ENCODE measurements at places on chromosomes 4 and X.

GRCh38 chr4:54842226-54842625 lies 184.5 kb downstream of the KIT start:
- no peak for DNase-seq

GRCh38 chr4:43607827-43608461 lies 715.4 kb downstream of the GRXCR1 start:
- no peak for DNase-seq

GRCh38 chrX:41086627-41086932 lies 1.3 kb downstream of the USP9X start:
- no peak for DNase-seq

DNA sequence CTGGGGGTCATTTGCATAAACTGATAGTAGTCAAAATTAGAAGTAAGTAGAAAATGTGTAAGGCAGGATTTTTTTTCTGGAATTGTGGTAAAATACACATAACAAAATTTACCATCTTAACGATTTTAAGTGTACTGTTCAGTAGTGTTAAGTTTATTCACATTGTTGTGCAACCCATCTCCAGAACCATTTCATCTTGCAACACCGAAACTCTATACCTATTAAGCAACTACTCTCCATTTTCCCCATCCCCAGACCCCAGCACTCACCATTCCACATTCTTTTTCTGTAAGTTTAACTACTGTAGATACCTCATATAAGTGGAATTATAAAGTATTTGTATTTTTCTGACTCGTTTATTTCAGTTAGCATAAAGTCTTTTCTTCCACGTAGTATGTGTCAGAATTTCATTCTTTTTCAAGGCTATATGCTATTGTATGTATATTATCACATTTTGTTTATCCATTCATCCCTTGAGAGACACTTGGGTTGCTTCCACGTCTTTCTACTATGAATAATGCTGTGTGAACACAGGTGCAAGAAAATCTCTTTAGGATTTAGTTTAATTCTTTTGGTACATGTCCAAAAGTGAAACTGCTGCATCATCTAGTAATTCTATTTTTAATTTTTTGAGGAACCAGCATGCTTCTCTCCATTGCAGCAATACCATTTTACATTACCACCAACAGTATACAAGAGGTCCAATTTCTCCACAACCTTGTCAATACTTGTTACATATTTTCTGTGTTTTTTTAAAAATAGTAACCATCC lies 39.1 kb upstream of the NSUN7 start:
- no peak for DNase-seq

- no peak for DNase-seq
These were observed 7.4 kb upstream of the BRS3 start for GRCh38 chrX:136480383-136480782.

DNA sequence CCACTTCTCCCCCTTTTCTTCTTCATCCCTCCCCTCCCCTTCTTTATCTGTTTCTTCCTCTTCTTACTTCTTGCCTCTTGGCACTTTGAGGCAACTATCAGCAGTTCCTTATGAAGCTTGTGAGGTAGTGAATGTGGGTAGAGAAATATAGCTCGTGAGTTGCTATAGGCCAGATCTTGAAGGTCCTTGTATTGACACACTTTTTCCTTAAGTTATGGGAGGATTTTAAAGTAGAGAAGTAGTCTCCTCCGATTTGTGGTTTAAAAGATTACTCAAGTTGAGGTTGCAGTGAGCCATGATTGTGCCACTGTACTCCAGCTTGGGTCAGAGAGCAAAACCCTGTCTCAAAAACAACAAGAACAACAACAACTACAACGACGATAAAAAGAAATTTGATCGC lies 3.4 kb upstream of the RRAGB start:
- DNase-seq, result no peak

GRCh38 chr4:95506264-95506663 lies 42.5 kb downstream of the UNC5C start:
- DNase-seq, result no peak

DNA sequence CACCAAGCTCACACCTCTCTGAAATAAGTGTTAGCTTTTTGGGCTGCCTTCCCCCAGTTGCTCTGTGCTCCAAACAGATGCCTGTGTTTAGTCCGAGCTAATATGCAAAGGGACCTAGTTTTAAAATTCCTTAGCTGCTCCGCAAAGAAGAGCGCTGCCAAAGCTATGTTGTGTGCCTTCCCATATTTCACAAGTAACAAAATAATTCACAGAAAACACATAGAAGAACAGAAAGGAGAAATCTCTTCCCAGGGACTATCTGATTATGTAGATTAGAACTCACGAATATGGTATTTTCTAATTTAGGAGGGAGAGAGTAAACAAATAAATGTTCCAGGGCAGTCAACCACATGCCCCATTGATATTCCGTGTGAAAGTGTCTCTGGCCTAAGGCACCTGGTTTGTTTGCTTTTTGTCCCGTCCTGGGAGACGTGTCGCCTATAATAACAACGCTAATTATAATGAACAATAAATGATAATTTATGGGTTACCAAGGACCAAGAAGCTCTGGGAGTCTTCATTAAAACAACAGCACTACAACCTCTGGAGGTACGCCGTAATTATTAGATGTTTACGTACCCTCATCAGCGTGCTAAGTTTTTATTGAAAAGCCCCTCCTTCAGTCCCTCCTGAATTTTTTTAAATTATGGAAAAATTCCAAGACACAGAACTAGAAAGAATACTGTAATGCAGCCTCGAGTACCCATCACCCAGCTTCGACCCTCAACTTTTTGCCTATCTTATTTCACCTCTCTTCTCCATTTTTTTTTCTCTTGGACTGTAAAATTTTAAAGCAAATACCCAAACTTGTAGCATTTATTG lies 1.2 kb upstream of the CCNG2 start:
- no peak for DNase-seq

- no peak for DNase-seq
These were observed 249.5 kb downstream of the BCOR start for GRCh38 chrX:39848243-39848642.

GRCh38 chrX:108892501-108892900 lies 156.1 kb upstream of the IRS4 start:
- DNase-seq, result no peak

DNA sequence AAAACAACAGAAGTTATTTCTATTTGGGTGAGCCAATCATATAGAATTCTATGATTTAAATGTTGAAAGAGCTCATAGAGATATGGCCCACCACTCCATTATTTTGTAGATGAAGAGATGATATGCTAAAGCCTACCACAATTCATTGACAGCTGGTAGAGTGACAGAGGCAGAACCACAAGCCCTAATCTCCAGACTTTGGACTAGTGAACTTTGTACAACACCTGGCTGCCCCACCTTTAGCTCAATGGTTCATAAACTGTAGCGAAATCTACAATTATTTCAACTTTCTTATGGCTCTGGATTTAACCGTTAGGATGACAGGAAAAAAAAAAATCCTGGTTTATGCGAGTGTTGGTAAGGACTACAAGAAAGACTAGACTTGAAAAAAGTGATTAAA lies 50.9 kb downstream of the PRKG2 start:
- DNase-seq, result no peak

- no peak for DNase-seq
These were observed 3.5 kb downstream of the BCOR start for GRCh38 chrX:40094041-40094899.

- no peak for DNase-seq
These were observed 46.5 kb downstream of the BEND2 start for GRCh38 chrX:18174209-18174608.

- DNase-seq, result no peak
These were observed 30.5 kb downstream of the PLAC8 start for GRCh38 chr4:83083925-83084475.

- no peak for DNase-seq
These were observed 16.6 kb upstream of the PTCHD1 start for GRCh38 chrX:23317799-23318724.

DNA sequence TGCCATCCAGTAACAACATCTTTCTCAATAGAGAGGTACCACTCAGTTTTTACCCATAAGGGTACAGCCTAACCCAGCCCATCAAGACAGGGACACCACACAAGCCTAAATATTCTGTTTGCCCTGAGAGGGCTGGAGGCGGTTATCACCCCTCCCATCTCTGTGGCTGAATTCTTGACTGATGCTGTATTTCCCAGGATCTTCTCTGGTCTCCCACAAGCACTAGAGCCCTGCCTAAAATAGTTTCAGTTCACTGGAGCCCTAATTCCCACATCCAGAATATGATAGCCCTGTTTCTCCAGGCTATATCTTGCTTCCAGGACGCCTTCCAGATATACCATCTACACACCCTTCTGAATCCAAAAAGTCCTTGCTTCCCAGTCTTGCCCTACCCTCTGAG lies 91.6 kb upstream of the NMU start:
- no peak for DNase-seq

DNA sequence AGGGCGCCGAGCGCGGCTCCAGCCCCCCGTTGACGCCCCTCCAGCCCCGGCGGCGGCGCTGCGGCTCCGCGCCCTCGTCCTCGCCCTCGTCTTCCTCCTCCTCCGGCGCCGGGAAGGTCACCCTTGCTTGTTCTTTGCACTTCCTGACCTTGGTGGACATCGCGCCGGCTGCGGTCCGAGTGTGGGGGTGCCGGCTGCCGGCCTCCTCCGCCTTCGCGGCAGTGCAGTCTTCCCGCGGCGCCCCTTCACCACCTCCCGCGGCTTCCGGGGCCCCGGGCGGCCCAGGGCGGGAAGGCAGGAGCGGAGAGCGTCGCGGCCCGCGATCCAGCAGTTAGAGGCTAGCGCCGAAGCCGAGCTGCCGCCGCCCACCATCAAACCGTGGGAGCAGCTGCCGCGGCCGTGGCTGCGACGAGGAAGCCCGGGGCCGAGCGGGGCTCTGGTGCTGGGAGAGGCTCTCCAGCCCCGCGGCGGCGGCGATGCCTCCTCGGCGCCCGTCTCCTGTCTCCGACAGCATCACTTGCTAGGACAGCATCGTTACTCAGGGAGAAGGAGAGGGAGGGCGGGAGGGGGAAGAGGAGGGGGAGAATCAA lies at the start of gene TRPC3:
Gene TRPC3 (minus strand): TSS at position 540 of the 590 bp plus-strand sequence. CDS start 380 bp downstream, at position 160.
- no peak for DNase-seq

DNA sequence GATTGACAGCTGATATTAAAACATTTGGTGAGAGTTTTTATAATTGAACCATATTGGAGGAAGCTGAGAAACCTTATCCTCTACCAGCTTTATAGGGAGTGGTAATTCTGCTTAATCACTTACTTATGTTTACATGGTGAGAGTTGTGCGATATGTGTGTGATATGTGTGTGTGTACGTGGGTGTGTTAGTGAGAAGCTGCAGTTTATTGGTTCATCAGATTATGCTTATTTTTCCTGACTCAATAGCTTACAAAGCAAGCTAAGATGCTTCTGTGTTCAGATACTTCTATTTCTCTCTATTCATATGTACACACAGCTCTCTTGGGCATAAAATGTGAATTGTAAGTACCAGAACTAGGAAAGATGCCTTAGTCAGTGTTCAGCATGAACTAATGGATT lies 343.7 kb downstream of the GRIA2 start:
- no peak for DNase-seq

- no peak for DNase-seq
These were observed 165.0 kb downstream of the SPIN4 start for GRCh38 chrX:63186137-63186536.

GRCh38 chr4:82500435-82501153 lies 61.2 kb downstream of the TMEM150C start:
- DNase-seq, result no peak

GRCh38 chr4:80610845-80611677 lies 275.5 kb downstream of the CFAP299 start:
- DNase-seq, result no peak

- no peak for DNase-seq
These were observed 39.5 kb upstream of the PTPN13 start for GRCh38 chr4:86554646-86555045.

DNA sequence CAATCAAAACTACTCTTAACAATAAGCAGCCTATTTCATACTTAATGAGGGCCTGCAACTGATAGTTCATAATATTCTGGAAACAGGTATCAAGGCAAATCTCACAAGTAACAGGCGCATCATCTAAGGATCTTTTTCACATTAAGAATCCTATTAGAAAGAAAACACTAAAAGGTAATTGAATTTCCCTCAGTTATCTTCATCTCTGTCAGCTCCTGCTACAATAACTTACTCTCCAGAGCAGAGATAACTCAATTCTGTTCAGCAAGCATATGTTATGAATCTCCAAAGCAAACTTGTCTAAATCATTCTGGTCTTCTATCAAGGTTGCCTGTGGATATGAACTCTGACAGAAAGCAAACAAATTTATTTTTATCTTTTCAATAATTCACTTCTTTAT lies 126.1 kb downstream of the MAB21L2 start:
- no peak for DNase-seq

- no peak for DNase-seq
These were observed 181.1 kb upstream of the SPRY1 start for GRCh38 chr4:123215536-123215935.

GRCh38 chrX:45986081-45986480 lies 559.1 kb downstream of the ZNF674 start:
- no peak for DNase-seq

- no peak for DNase-seq
These were observed 1384.8 kb downstream of the FAM133A start for GRCh38 chrX:95058815-95059214.

DNA sequence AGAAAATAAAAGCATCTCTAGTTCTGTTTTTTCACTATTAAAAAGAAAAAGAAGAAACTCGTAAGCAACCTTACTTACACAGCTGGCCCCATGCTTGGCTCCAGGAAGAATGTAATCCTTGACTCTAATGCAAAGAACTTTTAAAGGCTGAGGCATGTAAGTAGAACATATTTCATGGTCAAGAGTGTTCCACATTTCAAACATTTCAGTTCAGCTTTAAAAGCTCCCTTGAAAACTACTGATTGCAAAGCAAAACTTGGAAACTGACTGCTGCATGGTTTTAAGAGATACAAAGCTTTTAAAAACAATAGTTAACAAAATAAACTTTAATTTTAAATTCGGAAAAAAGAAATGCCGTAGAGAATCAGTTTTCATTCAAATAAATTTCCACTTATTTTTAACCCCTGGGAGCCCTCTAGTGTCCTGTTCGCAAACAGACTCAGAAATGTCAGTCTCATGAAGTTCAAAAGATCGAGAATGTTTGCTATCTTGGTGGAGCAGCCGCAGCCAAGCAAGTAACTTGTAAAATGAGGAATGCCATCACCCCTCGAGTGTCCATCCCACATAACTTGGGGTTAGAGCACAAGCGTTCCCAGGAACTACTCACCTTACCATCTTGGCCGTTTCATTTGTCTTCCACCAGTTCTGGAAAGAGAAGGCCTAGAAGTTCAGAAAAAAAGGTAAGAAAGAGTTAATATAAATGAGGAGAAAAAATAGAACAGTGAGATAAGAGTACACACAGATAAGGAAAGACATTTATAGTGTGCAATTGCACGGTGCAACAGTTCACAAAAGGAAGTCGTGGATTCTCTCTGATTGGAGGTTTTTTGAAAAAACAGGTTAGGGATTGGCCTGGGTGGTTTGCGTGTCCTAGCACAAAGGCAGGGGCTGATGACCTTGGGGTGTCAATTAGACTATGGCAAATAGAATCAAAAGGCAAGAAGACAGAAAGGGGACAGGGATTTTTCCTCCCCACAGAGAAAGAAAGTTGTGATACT lies at the start of gene GASK1B:
Gene GASK1B (minus strand): TSS at position 765 of the 998 bp plus-strand sequence. CDS start 1,650 bp downstream, outside the sequence.
- no peak for DNase-seq

Data from stimulated activated CD8-positive, alpha-beta memory T cell treated with anti-CD3 and anti-CD28 coated beads, Interleukin-15, amount 100 ng/mL, for 4 hours (primary cell).